Hepatocyte (in vitro differentiated cells): ENCODE measurements at places on chromosomes 12 and 14. TPM values are rescaled to one million over a fixed set of nuclear protein-coding genes. Genes with fewer than 3 reads are reported as not detected.
A peak's percentile ranks its signal among the peaks of the same experiment; 100 is the strongest.

DNA sequence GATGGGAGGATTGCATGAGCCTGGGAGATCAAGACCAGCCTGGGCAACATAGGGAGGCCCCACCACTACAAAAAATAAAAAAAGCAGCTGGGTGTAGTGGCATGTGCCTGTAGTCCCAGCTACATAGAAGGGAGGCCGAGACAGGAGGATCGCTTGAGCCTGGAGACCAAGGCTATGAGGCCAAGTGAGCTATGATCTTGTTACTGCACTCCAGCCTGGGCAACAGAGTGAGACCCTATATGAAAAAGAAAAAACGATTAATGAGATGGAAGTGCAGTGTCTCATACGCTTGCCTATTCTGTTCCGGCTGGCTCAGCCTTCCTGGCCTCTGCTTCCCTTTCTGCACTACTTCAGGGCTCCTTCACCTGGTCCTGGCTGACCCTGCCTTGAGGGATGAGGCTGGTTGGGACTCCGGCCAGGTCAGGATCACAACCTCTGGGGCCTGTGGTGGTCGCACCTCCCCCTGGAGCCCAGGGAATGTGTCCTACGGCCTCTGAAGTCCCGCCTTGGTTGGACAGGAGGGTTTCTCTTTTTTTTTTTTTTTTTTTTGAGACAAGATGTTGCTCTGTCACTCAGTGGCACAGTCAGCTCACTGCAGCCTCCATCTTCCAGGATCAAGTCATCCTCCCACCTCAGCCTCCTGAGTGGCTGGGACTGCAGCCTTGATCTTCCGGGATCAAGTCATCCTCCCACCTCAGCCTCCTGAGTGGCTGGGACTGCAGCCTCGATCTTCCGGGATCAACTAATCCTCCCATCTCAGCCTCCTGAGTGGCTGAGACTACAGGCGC lies 10.7 kb downstream of the TEDC1 start:
- no peak for DNase-seq

DNA sequence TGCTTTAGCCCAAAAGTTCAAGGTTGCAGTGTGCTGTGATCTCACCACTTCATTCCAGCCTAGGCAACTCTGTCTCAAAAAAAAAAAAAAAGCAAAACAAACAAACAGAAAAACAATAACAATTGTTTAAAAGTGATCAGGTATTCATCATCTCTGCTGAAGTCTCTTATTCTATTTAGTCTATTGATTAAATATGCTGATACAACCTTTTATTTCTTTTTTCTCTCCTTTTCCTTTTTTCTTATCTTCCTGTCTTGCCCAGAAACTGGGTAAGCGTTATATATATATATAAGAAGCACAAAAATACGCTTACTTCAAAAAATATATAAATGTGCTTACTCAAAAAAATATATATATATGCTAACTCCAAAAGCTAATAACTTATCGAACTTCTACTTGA lies 213.8 kb upstream of the EEA1 start:
- no peak for DNase-seq

- DNase-seq, result no peak
Observed at GRCh38 chr14:54483846-54484245, 4.9 kb downstream of the GMFB start.

DNA sequence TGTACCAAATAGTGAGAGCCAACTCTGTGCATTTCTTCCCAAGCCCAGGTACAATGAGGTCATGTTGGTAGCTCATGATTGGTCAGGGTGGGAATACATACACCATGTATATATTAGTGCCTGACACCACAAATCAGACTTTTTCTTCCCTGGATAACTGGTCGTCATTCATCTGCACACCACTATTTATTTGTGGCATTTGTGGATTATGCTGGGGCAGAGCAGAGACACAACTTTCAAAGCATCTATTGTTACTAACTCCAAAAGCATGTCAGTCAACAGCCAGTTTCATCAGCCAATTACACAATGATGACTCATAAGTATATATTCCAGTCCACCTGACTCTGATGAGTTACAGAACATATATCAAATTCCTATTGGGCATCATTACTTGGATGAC lies 181.7 kb downstream of the ADAMTS20 start:
- no peak for DNase-seq

DNA sequence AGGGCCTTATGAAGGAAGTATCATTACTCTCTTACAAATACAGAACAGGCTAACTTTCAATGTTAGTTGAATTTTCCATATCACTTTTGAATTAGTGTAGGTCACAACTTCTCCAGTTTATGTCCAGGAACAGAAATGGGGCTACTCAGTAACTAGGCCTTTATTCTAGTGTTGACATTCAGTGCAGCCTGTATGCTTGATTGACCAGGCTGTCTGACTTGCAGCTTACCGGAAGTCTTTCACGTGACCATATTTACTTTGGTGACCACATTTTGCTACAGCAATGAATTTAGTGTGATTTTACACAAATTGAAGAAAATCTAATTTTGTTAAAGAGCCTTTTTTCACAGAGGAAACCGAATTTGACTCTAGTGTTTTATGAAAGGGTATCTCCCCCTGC lies 12.4 kb downstream of the MTERF2 start:
- peak; percentile 45 for DNase-seq

GRCh38 chr12:28033538-28033915 lies 61.0 kb upstream of the PTHLH start:
- DNase-seq, result no peak

The CBLN3 gene
- total RNA-seq, result 2.2 and 2.8 TPM in 2 replicates

- DNase-seq, result no peak
Observed at GRCh38 chr14:69688299-69688649, 76.9 kb downstream of the SUSD6 start.

DNA sequence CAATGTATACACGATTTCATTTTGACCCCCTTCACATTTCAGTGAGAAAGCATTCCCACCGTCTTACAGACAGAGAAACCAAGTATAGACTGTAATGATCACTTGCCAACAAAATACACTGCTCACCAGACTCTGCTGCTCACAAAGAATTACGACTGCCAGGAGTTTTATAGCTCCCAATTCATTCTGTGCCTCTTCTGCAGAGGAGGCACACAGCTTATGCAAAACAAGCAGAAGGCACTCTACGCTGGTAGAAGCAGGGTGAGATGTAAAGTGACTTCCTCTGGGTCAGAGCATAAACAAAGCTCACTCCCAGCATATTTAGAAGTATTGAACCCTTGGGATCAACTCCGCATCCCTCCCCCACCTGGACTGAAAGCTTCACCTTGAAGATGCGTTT lies 14.6 kb downstream of the SPTB start:
- no peak for DNase-seq

DNA sequence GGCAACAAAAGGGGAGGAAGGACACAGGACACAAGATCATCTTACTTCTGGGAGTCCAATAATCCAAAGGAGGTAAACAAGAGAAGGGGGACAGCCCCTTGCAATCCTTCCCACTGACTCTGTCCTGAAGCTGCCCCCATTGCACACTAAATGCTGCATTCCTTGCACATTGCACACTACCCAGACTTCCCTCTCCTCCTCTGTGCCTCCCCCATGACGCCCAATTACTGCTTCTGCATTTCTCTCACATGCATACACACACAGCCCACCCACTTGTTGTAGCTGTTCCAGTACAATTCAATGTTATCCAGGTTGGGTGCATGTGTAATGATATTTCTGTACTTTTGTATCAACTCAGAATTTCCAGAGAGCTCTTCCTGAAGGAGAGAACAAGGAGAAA lies 5.5 kb downstream of the NDRG2 start:
- no peak for DNase-seq

- DNase-seq, result peak; percentile 15
Observed at GRCh38 chr14:71371711-71372396, 464.6 kb downstream of the PCNX1 start.
